ENCODE measurements at places on chromosomes 7 and 10.

DNA sequence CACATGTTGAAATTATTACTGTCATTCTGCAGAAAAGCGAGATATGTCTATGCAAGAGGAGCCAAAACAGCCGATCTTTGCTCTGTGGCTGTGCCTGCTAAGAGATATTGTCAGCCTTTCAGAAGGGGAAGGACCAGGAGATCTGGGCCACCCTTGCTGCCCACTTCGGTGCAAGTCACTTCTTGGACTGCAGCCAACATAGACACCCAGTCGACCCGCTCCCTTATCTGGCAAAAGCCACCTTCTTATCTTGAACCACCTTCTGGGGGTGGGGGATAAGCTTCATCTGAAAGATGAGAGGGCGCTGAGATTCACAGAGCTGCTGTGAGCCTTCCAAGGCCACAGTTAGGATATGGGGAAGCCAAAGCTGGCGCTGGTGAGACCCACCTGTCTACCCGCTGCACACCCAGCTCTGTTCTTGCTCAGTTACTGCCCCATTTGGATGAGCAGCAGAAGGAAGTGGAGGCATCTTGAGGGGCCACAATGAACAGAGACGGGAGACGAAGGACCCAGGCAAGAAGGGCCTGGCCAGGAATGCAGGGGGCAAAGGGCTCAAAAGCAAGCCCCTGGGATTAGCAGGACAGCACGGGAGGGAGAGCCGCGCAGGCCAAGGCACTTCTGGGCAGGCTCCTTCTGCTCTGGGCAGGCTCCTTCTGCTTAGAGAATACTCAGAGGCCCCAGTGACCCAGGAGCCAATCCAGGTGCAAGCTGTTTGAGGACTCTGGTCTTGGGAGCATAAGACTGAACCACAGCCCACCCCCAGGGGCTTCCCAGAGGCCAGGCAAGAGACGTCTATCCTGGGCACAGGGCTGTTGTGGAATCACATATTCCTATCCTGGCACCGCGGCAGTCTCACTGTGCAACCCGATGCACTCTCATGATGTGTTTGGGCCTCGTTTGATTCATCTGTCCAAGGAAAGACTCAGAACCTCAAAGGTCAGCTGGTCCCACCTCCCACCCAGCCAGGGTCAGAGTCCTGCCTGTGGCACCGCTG is 38.4 kb upstream of the NPFFR1 start:
- DNase-seq: no peak

GRCh38 chr7:114823290-114823689 is 98.6 kb upstream of the MDFIC start:
- DNase-seq: no peak

- DNase-seq: no peak
Measured at GRCh38 chr10:70500812-70501301, 22.3 kb downstream of the PALD1 start.

DNA sequence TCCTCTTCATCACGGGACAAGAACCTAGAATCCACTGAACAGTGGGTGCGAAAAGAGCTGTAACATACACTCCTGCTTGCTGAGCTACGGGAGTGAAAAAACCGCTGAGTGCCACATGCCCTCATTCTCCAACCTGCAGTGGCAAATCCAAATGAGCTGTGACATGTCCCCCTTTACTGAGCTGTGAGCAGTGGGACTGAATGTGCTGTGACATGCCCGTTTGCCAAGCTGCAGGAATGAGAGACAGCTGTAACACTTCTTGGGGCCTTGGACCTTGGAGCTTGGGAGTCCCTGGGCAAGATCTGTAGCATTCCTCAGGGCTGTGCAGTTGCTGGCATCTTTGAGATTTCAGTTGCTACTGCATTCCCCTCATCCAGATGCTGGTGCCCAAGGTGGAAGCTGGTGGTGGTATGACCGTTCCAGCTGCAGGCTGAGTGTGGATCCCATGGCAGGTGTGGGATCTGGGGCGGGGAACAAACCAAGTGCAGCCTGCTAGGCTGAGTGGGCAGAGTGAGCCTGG is 85.0 kb downstream of the TMEM106B start:
- no peak for DNase-seq

DNA sequence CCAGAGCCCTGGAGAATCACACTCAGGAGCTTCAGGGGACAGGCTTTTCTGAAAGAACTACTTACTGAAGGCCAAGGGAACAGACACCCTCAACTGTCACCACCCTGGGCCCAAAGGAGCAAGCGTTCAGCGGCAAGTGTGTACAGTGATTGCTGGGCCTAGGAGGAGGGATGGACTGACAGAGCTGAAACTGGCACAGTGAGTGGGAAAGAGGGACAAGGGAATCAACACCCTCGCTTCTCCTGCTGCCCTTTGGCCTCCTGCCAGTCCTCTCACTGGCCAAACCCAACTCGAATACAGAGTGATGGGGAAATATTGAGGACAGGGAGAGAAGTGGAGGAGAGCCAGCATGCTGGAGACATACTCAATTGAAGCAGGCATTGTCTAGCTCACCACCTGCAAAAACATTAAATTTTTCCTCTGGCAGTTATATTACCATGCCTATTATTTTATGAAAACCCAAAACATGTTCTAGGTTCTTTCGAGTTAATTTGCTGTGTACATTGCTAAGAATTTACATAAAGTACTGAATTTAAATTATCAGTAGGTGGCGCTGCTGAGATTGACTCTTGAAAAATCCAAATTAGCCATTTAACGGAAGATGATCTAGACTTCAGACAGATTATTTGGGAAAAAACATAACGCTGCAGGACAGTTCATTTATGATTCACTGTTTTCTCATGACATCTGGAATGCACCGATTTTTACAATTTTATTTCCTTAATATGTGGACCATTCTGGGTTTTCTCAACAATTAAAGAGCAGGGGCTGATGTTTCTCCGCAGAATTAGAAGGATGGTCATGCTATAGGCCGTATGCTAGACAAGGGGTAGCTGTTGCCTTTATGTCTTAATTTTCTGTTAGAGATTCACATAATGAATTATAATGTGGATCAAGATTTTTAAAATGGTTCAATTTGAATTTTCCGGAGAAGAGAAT is 14.7 kb upstream of the TMEM236 start:
- DNase-seq: peak; percentile 30

- DNase-seq: no peak
Measured at GRCh38 chr7:48813472-48813871, 110.9 kb upstream of the CDC14C start.

- DNase-seq: no peak
Measured at GRCh38 chr10:80173466-80173865, 31.9 kb downstream of the ANXA11 start.

DNA sequence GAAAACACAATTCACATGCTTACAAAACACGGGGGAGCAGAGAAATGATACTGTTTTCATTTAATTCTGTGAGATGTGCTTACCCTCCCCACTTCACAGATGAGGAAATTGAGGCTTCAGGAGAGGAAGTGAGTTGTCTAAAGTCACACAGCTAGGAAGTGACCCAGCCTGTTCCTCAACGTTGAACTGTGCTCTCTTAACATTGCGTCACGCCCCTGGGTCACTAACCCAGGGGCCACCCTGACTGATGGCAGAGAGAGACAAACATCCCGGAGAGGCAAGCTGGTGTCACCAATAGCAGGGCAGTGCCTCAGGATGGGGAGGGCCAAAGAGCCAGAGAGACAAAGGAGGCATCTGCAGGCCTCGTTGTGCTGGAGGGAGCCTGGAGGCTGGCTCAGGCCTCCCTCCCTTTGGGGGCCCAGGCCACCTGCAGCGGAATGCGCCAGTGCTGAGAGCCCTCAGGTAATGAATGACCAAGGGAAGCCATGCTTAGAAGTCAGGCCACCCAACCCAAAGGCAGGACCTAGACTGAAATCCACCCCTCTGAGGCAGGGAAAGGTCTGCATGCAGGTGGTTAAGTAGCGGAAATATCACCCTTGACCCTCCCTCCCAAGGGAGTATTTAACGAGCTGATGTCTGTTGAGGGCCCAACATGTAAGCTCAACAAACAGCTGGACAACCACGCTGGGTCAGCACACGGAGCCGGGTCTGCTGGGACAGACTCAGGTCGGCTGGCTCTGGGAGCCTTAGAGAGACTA is 81.3 kb downstream of the C10orf105 start:
- no peak for DNase-seq
